Common myeloid progenitor, CD34-positive (primary cell): ENCODE measurements at places on chromosomes 12 and 14.

- DNase-seq = no peak
Observed at GRCh38 chr12:26122681-26123481, 2.0 kb downstream of the BHLHE41 start.

DNA sequence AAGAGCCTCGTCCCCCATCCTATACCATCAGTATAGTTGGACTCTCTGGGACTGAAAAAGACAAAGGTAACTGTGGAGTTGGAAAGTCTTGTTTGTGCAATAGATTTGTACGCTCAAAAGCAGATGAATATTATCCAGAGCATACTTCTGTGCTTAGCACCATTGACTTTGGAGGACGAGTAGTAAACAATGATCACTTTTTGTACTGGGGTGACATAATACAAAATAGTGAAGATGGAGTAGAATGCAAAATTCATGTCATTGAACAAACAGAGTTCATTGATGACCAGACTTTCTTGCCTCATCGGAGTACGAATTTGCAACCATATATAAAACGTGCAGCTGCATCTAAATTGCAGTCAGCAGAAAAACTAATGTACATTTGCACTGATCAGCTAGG is 13.6 kb downstream of the ARHGAP5 start:
- DNase-seq = no peak

DNA sequence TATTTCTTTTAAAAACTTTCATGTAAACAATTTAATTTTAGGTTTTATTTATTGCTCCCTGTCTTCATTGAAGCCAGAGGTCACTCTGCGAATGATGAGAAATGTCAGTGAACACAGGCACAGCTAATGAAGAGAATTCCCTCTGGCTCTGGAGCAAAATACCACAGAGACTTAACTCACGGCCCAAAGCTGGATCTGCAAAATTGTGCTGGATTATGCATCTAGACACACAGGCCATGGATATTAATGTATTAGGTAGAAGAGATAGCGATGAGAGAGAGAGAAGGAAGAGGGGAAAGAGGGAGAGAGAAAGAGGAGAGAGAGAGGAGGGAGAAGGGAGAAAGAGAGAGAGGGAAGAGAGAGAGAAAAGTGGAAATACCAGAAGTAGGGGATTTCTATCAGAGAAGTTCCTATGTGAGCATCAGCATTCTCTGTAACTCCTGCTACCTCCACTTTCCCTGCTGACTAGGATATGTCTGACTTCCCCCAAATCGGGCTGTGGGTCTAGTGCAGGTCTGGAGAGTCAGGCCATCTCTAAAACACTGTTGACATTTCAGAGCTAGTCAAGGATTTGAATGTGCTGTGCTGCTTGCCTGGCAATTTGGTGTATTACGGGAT is 3.7 kb downstream of the ARHGDIB start:
- no peak for DNase-seq

- DNase-seq = no peak
Observed at GRCh38 chr12:16606991-16607390, 1.0 kb upstream of the LMO3 start.

- no peak for DNase-seq
Observed at GRCh38 chr12:120262852-120263747, 2.4 kb downstream of the PXN start.

GRCh38 chr12:14514154-14514842 is 53.4 kb downstream of the PLBD1 start:
- peak; percentile 67 for DNase-seq
